SIG-M5 (cell line): ENCODE measurements at places on chromosomes 11 and 22.

DNA sequence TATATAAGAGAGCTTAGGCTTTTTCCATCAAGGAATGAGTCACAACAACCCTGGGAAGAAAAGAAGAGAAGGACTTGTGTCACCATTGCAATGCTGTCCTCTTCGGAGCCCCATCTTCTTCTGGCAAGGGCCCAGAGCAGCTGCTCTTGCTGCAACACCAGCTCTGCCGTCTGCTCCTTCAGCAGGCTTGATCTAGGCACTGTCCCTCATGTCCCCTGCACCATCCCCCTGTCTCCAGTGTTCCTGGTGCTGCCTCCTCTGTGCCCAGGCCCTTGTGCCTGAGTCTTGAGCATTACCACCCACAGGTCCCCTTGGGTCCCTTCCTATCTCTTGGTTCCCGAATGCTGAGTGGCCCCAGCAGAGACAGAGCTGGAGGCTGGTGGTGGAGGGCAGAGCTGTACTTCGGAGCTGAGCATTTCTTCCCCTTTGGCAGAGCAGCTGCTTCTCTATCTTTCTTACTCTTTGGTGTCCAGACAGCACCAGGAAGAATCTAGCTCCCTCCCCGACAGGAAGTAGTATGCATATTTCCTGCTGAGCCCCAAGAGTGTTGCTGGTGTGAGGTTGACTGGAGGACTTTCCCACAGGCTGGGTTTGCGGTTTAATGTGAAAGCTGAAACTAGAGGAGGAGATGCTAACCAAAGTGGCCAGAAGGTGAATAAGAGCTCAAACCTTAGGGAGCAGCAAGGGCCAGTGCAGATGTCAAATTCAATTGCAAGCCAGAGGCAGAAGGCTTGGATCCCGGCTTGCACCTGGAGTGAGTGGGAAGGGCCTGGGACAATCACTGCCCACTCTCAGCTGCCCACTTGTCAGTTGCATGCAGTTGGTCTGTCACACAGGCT lies 27.8 kb downstream of the WEE1 start:
- no peak for DNase-seq

DNA sequence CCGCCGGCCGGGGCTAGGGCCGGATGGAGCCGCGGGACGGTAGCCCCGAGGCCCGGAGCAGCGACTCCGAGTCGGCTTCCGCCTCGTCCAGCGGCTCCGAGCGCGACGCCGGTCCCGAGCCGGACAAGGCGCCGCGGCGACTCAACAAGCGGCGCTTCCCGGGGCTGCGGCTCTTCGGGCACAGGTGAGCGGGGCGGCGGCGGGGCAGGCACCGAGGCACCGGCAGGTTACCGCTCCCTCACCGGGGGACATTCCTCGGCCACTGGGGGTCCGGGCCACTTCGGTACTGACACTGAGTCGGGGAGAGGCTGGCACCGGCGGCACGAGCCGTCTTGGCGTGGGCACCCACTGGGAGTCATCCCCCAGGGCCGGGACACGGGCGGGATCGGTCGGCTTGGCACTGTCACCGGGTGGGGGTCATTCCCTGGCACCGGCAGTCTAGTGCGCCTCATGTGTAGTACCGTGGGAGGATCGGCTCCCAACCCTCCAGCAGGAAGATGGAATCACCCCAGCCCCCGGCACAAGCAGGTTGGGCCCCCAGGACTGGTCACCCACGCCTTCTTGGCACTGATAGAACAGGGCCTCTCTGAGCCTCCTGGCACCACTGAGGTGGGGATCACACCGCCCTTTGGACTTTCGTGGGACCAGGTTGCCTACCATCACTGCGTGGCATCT lies 511 bp downstream of the DGKZ start:
- DNase-seq, result no peak

DNA sequence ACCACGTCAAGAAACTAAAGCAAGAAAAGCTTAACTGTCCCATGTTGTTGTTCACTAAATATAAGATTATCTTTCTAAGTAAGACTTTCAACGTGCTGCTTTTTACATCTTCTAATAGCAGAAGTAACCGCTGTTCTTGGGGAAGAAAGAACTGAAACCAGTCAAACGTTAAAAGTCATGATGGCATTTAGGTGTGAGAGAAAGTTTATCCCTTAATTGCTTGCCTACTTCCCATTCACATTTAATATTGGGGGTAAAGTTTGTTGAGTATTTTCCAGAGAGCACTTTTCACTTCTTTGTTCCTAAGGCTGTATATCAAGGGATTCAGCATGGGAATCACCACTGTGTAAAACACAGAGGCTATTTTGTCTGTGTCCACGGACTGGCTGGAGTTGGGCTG lies 970 bp downstream of the OR5B21 start:
- no peak for DNase-seq

- DNase-seq, result no peak
Observed at GRCh38 chr22:33124471-33124870, 66.3 kb upstream of the SYN3 start.

- DNase-seq, result no peak
Observed at GRCh38 chr11:103536335-103536722, 427.1 kb downstream of the DYNC2H1 start.

DNA sequence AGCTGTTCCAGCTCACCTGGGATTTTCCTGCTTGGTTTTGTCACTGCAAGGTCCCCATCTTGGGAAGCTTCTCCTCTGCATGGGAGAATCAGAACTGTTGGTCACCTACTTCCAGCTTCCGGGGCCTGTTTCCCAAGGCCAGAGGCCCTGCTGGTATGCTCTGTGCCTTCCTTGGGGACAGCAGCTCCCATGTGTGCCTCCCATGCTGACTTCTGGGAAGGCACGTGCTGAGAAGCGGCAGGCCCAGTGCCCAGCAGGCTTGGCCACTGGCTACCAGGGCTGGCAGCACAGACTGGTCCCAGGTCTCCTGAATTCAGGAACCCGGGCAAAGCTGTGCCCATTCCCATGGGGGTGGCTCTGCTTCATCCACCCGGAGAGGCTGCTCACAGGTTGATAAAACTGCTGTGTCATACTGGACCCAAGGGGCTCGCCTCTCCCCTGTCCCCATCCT lies 33.8 kb downstream of the MYEOV start:
- no peak for DNase-seq

DNA sequence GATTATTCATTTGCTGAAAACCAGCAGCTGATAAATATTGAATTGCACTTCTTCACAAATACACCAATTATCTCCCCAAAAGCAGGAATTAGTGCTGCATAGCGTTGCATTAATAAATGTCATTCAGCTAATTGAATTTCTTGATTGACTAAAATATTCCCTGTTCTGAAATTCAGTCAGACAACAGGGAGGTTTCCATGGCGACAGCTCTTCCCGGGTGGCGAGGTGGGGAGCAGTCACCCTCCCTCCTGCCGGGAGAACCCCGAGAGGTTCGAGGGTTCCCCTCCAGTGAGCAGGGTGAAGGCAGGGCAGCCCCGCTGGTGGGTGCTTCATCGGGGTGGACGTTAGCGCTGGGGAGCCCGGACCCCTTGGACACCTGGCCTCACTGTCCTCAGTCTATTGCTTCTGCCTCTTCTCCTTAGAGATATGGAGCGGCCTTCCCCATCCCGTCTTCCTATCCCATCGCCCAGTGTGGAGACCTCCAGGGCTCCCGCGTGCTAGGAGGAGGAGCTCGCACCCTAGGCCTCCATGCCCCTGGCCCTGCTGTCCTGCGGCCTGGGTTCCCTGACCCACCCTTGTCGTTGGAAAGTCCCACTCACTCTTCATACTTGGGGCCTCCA lies 983.5 kb downstream of the BRD1 start:
- DNase-seq, result no peak

DNA sequence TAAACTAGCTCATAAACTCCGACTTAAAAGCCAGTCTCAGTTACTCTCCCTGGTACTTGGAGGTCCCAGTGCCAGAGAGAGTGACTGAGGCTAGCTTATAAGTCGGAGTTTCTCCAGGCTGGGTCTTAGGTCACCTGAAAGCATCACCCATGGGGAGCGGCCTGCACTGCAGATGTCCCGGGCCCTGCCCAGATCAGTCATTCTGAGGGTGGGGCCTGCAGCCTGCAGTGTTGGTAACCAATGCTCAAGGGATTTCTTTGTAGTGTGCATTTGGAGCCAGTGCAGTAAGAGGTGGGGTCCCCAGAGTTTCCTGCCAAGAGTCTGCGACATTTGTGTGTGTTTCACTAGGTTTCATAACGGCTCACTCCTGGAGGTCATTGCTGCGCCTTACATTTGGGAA lies 14.8 kb downstream of the TAB1 start:
- no peak for DNase-seq

- no peak for DNase-seq
Observed at GRCh38 chr22:42389143-42389542, 43.1 kb downstream of the NFAM1 start.

GRCh38 chr11:88434333-88434976 lies 96.9 kb upstream of the CTSC start:
- DNase-seq, result no peak

DNA sequence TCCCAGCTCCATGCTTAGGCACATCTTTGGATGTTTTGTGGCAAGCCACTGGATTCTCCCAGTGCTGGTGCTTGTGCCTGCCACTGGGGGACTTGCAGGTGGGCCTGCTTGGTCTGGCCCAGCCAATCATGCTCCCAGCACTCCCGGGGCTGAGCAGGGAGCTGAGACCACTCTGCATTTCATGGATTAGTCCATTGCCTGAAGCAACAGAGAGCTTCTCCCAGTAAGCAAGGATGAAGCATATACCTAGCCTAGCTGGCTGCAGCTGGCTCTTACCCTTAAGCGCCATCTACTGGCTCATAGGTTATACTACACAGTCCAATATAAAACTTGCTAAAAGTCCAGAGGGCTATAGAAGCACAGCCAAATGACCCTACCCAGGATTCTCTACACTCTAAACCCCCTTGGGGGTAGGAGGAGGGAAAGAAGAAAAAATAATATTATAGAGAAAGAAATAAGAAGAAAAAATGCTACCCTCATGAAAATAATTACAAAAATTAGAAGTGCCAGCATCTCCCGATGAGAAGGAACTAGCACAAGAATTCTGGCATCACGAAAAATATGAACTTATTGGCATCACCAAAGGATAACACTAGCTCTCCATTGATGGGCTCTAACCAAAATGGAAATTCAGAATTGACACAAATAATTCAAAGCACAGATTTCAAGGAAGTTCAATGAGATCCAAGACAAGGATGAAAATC lies 275.3 kb downstream of the C11orf87 start:
- DNase-seq, result no peak

GRCh38 chr11:116718955-116719501 lies 53.8 kb downstream of the BUD13 start:
- no peak for DNase-seq

GRCh38 chr11:106092446-106092845 lies 15.0 kb downstream of the AASDHPPT start:
- no peak for DNase-seq

GRCh38 chr11:67605231-67606011 lies 1.3 kb upstream of the NDUFV1 start:
- DNase-seq, result no peak

DNA sequence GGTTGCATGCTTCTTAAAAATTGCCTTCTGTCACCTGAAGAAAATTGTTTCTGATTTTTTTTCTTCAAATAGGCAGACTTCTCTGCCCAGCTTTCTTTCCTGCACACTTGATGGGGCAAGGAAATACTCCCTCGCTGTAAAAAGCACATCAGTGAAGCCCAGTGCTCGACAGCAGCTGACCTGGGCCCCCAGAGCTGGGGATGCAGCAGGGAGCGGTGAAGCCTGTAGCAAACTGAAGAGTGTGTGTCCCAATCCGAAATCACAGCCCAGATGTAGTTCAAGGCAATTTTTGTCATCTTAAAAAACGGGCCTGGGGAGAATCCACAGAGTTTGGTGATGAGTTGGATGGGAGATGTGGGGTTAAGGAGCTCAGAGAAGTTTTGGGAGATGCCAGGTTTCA lies 27.0 kb upstream of the MPPED1 start:
- DNase-seq, result no peak
